ENCODE measurements at places on chromosomes 7 and 10.

GRCh38 chr10:111093741-111094380 is 17.0 kb downstream of the ADRA2A start:
- DNase-seq: no peak

GRCh38 chr7:158850545-158851102 is 5.7 kb upstream of the DYNC2I1 start:
- no peak for DNase-seq

DNA sequence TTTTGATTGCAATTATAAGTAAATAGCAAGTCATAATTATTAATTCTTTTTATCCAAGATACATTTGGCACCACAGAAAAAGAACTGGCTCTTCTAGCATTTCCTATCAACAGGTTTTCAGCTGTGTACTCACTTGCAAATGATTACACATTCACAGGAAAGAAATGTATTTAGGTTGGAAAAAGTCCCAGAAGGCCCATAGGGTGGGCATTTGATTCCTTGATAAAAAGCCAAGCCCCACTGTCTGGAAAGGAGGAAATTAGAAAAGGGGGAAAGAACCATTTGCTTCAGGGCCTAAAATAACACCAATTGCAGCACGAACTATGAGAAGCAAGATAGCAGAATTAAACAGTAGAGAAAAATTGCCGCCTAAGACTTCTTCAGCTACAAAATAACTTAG is 80.8 kb upstream of the COL1A2 start:
- DNase-seq: no peak

- DNase-seq: peak; percentile 88
Measured at GRCh38 chr10:132447446-132448247, 50.6 kb downstream of the PWWP2B start.

DNA sequence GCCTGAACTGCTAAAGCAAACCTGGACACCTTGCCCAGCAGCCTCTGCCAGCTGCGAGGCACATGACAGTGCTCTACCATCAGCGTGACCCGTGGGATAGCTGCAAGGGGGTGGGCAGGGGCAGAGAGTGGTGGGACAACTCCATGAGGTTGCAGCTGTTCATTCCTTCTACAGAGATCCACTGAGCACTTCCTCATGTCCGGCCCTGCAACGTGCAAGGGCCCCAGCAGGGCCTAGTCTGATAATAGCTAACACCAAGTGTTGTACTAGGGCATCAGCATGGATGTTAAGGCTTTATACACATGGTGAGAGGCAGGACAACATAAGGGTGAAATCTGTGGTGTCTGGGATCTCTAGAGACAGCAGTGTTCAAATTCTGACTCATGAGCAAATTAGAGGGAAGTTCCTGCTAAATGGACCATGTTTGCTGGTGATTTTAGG is 14.3 kb downstream of the NOD1 start:
- no peak for DNase-seq

- peak; percentile 70 for DNase-seq
Measured at GRCh38 chr7:64887756-64888508, 15.1 kb upstream of the ZNF273 start.

GRCh38 chr10:116861796-116862195 is 12.5 kb downstream of the ENO4 start:
- DNase-seq: no peak

GRCh38 chr7:1098243-1099153 is 10.6 kb downstream of the GPER1 start:
- DNase-seq: no peak

DNA sequence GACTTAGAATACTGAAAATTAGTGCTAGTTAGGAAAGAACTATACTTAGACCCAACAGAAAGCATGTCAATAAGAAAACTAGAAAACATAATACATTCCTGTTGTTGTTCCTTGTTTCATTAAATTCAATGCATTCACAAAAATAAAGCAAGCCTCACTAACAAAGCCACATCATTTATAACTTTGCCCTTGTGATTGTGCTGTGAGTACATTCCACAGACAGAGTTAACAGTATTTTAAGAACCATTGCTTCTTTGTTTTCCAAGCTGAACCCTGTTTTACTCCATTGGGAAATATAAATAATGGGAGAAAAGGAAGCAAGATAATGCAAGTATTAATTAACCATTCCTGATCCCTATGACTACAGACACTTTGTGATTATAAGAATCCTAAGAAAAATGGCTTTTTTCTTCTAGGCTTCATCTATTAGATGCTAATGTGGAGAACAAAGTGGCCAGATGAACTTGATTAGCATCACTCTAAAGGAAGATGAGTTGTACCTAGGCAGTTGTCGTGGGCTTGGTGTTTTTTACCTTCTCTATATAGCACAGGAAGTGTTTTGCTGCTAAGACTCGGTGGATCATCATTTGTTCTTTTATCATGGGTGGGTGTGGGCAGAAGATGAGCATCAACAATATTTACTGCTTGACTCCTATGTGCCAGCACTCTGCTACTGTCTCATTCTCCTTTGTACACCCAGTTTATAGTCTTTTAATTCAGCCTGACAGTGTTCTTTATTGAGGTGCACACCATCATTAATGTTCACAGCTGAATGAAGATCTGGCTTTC is 34.2 kb upstream of the ZNRF2 start:
- DNase-seq: no peak

GRCh38 chr7:157005456-157006204 is 4.8 kb downstream of the MNX1 start:
- DNase-seq: no peak

DNA sequence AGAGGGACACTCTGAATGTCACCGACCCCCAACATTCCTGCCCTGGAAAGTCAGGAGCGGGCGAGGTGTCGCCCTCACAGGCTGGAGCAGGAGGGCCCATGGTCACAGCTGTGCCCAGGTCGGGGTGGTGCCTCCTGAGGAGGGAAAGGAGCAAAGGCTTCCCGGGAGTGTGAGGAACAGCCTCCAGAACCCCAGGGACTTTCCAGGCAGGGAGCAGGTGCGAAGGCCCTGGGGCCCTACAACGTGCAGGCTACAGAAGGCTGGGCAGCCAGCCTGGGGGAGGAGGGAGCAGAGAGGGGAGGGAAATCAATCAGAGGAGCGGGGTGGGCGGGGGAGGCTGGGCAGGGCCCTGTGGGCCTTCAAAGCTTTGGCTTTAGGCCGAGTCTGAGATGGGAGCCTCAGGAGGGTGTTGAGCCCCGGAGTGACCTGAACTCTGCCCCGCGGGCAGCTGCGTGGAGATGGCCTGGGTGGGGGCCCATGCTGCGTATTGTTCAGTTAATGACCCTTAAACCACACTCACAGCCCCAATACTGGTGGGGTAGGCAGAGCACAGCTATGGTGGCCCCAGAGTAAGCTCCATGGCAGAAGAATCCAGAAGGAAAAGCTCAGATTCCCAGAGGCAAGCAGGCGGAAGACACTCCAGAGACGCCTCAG is 44.2 kb upstream of the PPP2R2D start:
- no peak for DNase-seq

- no peak for DNase-seq
Measured at GRCh38 chr7:70132852-70133690, 534.8 kb downstream of the AUTS2 start.

Measured in activated T-cell treated with anti-CD3 and anti-CD28 coated beads, Interleukin-2, amount 50 U/mL, for 48 hours (primary cell).